PC-3 (cell line): ENCODE measurements at places on chromosomes 1 and 21. TPM values are rescaled to one million over a fixed set of nuclear protein-coding genes. Genes with fewer than 3 reads are reported as not detected.

- DNase-seq = no peak
- no peak overlapping the region for H3K27ac ChIP-seq
- no peaks in the 10 kb centered on the region for H3K4me1 ChIP-seq
- H3K4me3 ChIP-seq = no peak overlapping the region
Observed at GRCh38 chr1:229132106-229132443, 138.8 kb upstream of the RAB4A start.

GRCh38 chr1:114097109-114097508 lies 56.6 kb downstream of the SYT6 start:
- no peak overlapping the region for H3K27ac ChIP-seq
- H3K27me3 ChIP-seq = no peaks in the 10 kb centered on the region
- H3K4me1 ChIP-seq = peaks cover 23% of the 10 kb centered on the region
- DNase-seq = no peak

Gene CAPZA1
- 177 and 273 TPM in 2 replicates for total RNA-seq

DNA sequence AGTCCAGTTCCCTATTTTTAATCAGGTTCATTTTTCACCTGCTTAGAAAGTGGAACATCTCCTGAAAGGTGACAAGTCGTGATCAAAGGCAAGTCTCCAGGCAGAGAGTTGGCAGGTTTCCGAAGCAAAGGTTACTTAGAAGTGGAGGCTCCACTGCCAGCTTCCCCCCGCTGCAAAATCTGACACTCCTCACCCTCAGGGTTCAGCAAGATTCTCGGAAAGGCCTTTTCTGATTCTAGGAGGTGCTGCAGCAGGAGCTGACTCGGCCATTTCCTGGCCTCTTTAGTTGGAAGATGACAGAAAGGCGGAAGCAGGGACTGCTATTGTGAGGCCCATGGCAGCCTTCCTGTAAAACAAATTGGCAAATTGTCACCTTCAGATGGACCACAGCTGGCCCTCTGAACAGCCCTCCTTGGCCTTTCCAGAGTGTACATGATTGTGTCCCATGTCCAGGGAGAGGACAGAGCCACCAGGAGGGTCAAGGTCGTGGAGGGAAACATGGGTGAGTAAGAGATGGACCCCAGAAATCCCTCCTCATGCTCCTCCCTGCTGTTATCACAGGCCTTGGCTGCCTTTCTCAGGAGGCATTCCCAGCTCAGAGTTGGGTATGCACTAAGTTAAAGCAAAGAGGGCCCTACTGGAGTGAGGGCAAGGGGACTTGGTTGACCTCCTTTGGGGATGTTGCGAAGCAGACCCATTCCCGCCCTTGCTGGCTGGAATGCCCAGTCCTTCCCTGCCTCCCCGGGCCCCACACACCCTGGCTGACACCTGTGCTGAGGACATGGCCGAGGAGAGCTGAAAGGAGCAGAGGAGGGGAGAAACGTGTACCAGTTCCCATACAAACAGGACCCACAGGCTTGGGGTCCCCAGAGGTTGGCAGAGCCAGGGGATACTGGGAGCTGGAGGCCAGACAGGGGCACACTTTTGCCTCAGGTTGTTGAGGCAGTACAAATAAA lies 115.5 kb upstream of the IRF2BP2 start:
- H3K27ac ChIP-seq = peak overlapping the region; percentile 99
- H3K4me3 ChIP-seq = peak overlapping the region; percentile 50; the same call in 1 of the 2 replicates
- H3K36me3 ChIP-seq = no peaks in the 10 kb centered on the region
- peaks cover 61% of the 10 kb centered on the region for H3K4me1 ChIP-seq

Gene SDHC
- total RNA-seq = 26.1 and 30.1 TPM in 2 replicates

- no peaks in the 10 kb centered on the region for H3K36me3 ChIP-seq
- H3K4me1 ChIP-seq = peaks cover 13% of the 10 kb centered on the region
- no peak for DNase-seq
- no peak overlapping the region for H3K4me3 ChIP-seq
Observed at GRCh38 chr1:15326691-15327588, 79.9 kb downstream of the FHAD1 start.

Gene ANGPTL3
- not detected in 2 replicates for total RNA-seq

Gene LENEP
- not detected in 2 replicates for total RNA-seq

Gene TMIGD3
- total RNA-seq = not detected in 2 replicates

DNA sequence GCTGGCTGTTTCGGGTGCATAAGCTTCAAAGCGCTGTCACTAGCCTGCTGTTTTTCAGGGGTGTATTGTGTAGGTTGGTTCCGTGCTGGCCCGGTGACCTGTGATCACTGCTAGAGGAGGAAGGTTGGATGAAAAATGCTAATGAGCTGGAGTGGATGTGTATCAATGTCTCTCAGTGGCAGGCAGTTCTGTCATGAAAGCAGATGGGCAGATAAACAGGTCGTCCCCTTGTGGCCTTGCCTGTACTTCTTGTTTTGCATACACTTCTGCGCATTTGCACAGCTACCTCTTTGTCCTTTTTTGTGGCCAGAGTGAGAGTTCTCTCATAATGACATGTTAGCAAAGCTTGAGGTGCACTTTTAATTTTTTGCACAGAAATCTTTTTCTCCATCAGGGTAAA lies 2.9 kb downstream of the SELENON start:
- H3K4me1 ChIP-seq = peaks cover 8% of the 10 kb centered on the region; the same call in 1 of the 2 replicates
- DNase-seq = no peak
- no peaks in the 10 kb centered on the region for H3K27me3 ChIP-seq
- H3K36me3 ChIP-seq = no peaks in the 10 kb centered on the region
- H3K4me3 ChIP-seq = no peak overlapping the region
- no peak overlapping the region for H3K27ac ChIP-seq

Gene UMODL1
- 0.58 TPM in 1 of 2 replicates, not detected in the other for total RNA-seq

DNA sequence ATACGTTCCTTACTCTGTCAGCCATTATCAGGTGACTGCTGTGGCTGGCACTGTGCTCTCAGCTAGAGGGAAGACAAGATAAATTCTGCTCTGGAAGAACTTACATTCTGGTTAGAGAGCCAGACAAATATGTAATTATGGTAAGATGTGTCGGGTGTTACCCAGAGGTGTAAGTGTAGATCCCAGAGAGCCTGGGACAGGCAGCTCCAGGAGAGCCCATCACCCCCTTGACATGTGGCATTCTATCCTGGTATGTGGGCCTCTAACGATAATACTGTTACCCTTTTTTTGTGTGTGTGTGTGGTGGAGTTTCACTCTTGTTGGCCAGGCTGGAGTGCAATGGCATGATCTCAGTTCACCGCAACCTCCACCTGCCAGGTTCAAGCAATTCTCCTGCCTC lies 19.0 kb downstream of the TRNAU1AP start:
- no peaks in the 10 kb centered on the region for H3K4me1 ChIP-seq
- no peaks in the 10 kb centered on the region for H3K27me3 ChIP-seq
- H3K27ac ChIP-seq = no peak overlapping the region
- no peak overlapping the region for H3K4me3 ChIP-seq
- no peak for DNase-seq

DNA sequence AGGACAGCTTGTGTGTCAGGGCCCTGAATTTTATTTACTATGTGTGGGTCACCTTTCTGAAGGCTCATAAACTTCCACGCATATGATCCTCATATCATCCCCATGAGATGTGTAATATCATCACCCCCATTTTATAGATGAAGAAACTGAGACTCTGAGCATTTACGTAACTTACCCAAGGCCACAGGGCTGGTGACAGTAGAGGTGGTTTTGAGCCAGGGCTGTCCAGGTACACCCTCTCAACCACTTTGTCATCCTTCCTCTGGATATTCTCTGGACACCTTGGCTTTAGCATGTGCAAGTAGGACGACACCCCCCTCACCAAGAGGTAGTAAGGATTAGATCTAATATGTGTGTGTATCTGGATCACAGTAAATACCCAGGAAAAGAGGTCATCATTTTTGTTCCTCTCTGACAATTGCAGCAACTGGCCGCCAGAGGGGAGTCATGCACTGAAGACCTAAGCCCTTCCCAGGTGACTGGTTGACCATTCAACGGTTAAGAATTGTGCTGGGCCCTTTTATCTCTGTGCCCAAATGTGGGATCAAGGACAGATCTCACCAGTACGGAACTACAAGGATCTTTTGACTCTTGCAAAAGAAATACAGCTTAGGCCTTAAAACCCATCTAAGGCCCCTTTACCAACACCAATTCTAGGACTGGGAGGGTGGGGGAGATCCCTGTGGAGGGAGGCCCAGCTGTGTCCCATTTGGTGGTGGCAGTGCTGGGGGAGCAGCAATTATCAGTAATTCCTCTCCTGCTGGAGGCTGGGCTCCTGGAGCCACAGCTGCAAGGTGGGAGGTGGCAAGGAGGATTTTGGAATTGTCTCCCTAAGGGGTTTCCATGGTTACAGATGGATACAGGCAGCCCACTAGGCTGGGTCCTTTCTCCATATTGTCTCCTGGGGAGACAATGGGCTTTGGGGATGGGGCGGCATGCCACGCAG lies 13.7 kb upstream of the E2F2 start:
- peak; percentile 89 for DNase-seq
- H3K27ac ChIP-seq = no peak overlapping the region
- H3K4me3 ChIP-seq = no peak overlapping the region

GRCh38 chr21:35002879-35003722 lies 46.0 kb downstream of the RUNX1 start:
- no peak overlapping the region for H3K27ac ChIP-seq
- H3K27me3 ChIP-seq = no peaks in the 10 kb centered on the region
- H3K36me3 ChIP-seq = peaks cover 11% of the 10 kb centered on the region
- no peak for DNase-seq
- no peak overlapping the region for H3K4me3 ChIP-seq
- 0 out of 2 replicates have a peak, but pooled peaks cover 3% of the 10 kb centered on the region for H3K4me1 ChIP-seq

Gene RHBDL2
- total RNA-seq = 3.6 and 10.0 TPM in 2 replicates

DNA sequence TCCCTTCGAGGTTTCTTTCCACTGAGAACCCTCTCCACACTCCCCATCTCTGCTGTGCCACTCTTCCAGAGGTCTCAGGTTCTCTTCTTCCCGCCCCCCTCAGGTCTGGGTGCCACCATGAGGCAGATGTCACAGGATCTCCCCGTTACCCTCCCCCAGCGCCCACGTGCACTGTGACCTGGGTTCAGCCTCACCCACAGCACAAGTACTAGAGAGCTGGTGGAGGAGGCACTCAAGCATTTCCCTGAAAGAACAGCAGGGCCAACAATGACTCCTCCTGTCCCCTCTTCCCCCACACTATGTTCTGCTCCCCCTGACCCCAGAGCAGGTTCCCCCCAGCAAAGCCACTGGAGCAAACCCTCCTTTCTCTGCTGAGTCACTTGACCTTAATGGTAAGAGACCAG lies 14.3 kb downstream of the PLEKHA6 start:
- H3K4me3 ChIP-seq = no peak overlapping the region
- H3K27ac ChIP-seq = no peak overlapping the region
- peaks cover 5% of the 10 kb centered on the region; the same call in 1 of the 2 replicates for H3K36me3 ChIP-seq
- no peaks in the 10 kb centered on the region for H3K27me3 ChIP-seq

- H3K27ac ChIP-seq = no peak overlapping the region
- DNase-seq = no peak
- H3K27me3 ChIP-seq = no peaks in the 10 kb centered on the region
Observed at GRCh38 chr21:36545776-36546511, 66.0 kb upstream of the CLDN14 start.

DNA sequence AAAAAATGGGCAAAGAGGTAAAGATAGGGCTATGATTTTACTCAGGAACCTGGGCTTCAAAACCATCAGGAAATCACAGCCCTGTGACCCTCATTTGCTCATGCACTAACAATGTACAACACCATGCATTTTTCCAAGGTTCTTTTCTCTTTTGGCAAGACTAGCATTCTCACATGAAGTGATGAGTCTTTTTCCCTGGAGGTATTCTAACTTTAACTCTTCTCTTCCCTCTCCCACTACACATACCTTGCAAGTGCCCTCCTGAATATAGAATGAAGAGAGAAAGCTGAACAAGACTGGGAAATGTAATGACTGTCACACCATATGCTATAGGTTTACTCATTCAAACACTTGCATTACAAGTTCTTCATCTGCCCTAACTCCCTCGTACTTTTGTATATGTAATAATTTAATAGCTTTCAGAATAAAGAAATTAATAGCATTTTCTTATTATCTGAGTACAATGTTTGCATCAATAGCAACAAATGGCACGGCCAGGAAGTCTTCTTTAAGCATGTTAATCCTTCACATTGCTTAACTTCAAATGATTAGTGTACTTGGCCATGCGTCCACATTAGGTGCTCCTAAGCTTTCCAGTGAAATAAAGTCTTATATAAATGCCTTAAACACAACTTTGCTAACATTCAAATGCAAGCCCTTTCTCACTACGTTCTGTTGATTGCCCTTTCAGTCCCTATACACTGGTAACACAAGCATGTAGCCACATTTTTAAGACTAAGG lies 1.8 kb downstream of the NIBAN1 start:
- H3K4me3 ChIP-seq = peak overlapping the region; percentile 94; the same call in 1 of the 2 replicates
- no peak overlapping the region for H3K27ac ChIP-seq
- H3K36me3 ChIP-seq = no peaks in the 10 kb centered on the region
- H3K4me1 ChIP-seq = peaks cover 10% of the 10 kb centered on the region
- DNase-seq = peak; percentile 8

Gene UTS2
- total RNA-seq = not detected in 2 replicates

Gene MYBPHL
- total RNA-seq = not detected in 2 replicates

DNA sequence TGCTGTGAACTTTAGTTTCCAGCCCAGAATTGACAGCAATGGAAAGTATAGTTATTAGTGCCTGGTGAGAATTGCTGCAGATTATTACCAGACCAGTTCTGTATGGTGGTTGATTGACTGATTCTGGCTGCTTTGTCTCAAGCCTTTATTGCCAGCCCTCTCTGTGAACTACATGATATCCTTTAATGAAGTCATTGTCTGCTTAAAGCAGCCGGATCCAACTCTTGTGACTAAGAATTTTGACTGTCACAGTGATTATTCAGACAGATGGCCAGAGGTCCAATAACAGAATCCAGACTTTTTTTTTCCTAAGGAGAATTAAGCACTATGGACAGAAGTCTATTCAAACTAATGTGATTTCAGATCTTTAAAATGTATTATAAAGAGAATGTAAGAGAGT lies 1548.6 kb upstream of the B3GALT2 start:
- no peak for DNase-seq
- H3K36me3 ChIP-seq = no peaks in the 10 kb centered on the region
- no peaks in the 10 kb centered on the region for H3K27me3 ChIP-seq
- H3K4me1 ChIP-seq = no peaks in the 10 kb centered on the region
- no peak overlapping the region for H3K4me3 ChIP-seq

Gene RYR2
- total RNA-seq = not detected in 2 replicates

- H3K4me3 ChIP-seq = no peak overlapping the region
- no peak overlapping the region for H3K27ac ChIP-seq
- no peak for DNase-seq
- no peaks in the 10 kb centered on the region for H3K36me3 ChIP-seq
Observed at GRCh38 chr1:103937763-103938357, 188.2 kb downstream of the AMY1C start.

DNA sequence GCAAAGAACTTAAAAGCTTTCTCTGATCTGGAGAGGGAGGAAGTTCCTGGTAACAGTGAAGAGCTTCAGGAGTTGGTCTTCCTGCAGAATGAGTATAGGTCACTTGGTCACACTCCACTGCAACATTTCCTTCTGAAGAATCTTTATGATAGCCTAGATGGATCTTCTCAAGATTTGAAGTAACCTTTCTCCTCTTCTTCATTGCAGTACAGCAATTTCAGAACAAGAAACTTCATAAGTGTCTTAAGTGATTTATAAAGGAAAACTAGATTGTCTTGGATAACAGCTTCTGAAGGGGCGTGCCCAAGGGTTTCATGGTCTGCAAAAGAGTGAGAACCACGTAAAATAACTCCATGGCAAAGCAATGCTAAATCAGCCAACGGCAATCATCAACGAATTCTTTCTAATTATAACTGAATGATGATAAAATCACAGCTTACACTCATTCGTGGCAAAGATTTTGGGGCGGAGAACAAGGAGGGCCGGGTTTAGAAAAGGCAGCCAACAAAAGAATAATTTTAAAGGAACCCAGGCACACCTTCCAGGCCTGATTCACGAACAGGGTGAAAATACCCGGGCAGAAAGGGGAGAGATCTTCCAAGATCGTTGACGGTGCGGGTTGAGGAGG lies 53.9 kb upstream of the ASPM start:
- H3K36me3 ChIP-seq = no peaks in the 10 kb centered on the region
- peak overlapping the region; percentile 72 for H3K27ac ChIP-seq
- H3K4me3 ChIP-seq = peak overlapping the region; percentile 79

Gene SYT14
- 3.5 and 5.2 TPM in 2 replicates for total RNA-seq

Gene LCE1A
- total RNA-seq = not detected in 2 replicates

- H3K36me3 ChIP-seq = no peaks in the 10 kb centered on the region
- H3K27me3 ChIP-seq = peaks cover 82% of the 10 kb centered on the region
Observed at GRCh38 chr1:164912290-164912689, 353.3 kb downstream of the PBX1 start.
